Activated effector memory CD4-positive, alpha-beta T cell treated with Interleukin-2 at 50 U/mL for 16 hours (primary cell): ENCODE measurements at places on chromosomes 7 and 10.

DNA sequence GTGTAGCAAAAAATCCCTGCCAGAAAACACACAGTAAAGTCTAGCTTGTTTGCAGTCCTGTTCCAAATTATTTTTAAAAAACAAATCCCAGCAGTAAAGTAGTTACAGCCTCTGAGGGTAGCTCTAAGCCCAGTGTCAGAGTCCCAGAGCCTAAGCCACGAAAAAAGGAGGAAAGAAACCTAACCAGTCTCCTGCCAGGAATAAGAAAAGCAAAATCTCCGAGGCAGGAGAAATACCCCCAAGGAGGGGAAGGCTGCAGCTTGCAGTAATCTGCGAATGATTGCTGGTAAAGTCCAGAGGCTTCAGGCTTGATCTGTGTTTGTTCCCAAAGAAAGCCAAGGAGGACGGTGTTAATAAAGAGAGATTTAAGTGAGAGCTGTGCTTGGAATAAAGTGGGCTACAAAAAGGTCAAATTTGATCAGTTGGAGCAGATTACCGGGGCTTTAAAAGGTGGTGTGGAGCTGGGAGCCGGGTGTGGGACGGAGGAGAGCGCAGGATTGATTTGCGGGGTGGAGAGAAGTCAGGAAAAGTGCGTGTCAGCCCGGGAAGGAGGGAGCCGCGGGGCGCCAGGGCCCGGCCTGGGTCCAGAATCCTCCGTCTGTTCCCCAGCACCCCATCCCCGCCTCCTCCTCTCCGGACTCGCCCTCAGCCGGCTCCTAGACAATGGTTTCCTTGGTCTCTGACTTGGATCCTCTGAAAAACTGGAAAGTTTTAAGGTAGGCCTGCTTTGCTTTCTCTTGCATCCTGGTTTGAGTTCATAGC is 219.4 kb upstream of the CELF2 start:
- no peak for DNase-seq

GRCh38 chr10:132395704-132396493 is 1.1 kb upstream of the PWWP2B start:
- DNase-seq: no peak

DNA sequence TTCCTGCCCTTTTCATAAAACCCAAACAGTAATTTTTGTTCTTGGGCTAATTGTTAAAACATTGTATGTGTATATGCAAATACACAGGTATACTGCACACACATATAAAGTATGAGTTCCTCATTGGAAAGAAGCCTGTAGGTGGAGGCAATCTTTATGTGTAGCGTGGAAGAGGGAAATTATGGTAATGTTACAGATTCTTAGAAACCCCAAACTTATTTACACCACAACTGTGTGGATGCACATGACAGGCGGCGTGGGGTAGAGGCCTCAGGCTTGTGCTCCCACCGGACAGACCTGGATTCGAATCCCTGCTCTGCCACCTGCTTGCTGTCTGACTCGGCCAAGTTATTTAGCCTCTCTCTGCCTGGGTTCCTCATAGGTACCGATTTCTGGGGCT is 223.0 kb downstream of the CELF2 start:
- DNase-seq: no peak

DNA sequence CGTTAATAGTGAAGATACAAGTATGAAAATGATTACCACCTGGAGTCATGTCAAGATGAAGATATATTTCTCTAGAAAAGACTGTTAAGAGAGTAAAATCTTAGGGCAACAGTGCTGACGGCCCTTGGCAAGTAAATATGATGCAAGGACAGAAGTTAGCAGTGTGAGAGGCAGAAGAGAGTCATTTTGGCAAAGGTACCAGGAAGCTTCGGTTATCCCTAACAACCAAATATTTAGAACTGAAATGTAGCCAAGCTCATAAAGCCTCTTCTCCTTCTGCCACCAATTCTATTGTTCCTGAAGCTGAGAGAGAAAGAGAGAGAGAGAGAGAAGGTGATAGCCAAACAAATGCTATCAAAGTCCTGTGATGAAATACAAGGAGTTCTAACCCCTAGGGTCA is 109.6 kb downstream of the MACC1 start:
- DNase-seq: no peak

GRCh38 chr10:118171861-118172260 is 125.1 kb upstream of the RAB11FIP2 start:
- no peak for DNase-seq

- no peak for DNase-seq
Observed at GRCh38 chr7:54995610-54996363, 23.0 kb upstream of the EGFR start.

DNA sequence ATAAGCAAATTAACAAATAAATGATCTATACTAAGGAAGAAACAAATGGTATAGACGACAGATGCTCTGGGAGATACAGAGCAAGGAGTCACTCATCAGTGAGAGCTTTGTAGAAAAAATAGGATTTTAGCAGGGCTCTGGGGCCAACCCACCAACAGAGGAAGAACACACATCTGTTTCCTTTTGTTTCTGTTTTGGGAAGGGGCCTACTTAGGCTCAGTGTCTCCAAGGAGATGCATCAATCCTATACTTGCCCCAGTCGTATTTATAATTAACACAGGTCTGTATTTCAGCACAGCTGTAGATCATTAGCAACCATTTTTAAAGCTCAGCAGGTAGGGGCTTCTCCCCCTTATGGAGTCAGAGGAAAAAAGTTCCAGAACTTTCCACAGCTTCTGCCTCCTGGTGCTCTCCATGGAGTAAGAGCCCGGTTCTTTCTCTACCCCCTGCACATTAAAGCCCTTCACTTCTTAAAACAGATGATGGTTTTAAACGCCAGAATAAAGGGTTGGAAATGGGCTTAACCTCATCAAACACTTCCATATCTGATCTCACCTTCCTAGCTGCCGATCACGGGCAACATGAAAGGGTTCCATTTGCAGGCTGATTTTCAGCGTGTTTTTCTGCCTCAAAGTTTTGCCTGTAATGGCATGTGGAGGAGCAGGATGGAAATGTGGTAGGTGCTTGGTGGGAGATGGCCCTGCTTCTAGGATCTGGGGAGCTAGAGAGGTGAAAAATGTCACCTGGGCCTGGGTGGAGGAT is 291.7 kb downstream of the TCF7L2 start:
- DNase-seq: no peak

DNA sequence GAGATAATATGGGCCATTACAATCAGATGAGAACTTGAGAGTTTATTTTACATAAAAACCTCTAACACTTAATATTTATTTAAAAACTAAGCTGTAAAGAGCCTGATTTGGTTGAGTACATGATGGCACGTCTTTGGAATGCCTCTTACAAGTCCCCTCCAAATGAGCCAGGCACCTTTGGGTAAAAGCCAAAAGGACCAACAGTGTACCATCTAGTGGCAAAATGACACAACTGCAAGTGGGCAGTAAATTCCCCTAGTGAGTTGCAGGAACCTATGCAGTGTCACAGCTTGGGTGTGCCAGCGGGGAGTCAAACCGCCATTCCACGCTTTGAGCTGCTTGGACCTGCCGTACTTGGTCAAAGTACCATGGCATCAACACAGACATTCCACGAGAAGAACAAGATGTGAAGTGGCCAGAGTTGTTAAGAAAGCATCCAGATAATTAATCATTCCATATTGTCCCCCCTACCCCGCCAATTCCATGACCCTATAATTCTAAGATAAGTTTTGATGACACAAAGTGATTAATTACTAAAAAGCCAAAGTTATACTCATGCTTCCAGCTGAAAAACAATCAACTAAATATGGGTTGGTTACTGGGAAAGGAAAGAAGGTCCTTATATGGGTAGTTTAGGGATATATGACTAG is 115.2 kb downstream of the SORBS1 start:
- DNase-seq: no peak

DNA sequence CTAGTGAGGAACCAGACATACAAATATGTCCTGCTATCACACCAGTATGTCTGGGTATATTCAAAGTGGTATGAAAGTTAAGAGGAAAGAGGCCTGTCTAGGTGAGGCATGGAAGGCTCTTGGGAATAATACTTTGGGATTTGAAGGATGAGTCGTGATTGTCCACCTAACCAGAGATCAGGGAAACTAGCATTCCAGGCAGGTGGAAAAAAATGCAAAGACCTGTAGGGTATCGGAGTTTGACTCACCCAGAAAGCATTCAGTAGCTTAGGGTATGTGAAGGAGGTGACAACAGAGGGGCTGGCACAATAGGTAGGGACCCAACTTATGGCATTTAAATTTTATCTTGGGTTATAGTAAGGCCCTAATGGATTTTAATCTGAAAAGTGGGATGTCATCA is 950 bp upstream of the GCC1 start:
- no peak for DNase-seq

GRCh38 chr7:4893929-4894475 is 10.5 kb upstream of the RADIL start:
- DNase-seq: no peak

- DNase-seq: no peak
Observed at GRCh38 chr7:158740013-158740656, 35.5 kb upstream of the NCAPG2 start.

DNA sequence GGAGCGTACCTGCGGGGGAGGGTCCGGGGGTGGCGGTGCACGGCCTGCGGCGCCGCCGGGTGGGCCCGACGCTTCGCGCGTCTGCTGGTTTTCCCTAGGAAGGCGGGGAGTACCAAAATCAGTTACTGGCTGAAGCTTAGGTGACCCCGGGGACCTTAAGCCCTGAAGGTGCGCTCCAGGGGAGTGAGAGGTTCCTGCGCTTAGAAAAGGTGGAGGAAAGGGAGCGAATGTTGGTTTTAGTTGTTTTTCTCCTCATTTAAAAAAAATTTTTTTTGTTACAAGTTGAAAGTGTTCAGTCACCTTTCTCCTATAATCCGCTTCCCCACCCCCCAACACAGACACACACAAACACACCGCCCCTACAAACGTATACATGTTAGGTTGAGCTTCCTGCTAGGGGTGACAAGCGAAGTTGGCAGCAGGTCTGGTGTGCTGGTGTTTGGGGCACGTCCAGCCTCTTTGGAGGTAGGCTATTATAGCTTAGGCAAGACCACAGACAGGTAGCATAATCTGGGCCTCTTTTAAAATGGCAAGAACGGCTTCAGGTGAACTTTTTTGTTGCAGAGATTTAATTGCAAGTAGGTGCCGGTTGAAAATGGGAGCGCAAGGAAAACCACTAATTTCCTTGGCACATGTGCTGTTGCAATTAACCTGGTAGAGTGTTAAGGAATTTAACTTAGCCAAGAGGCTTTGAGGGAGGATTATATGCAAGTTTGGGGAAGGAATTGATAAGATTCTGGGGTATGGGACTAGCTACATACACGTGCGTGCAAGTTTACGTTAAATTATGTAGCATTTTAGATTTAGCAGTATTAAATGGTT is 945 bp downstream of the ADD3 start:
- DNase-seq: peak; percentile 29

DNA sequence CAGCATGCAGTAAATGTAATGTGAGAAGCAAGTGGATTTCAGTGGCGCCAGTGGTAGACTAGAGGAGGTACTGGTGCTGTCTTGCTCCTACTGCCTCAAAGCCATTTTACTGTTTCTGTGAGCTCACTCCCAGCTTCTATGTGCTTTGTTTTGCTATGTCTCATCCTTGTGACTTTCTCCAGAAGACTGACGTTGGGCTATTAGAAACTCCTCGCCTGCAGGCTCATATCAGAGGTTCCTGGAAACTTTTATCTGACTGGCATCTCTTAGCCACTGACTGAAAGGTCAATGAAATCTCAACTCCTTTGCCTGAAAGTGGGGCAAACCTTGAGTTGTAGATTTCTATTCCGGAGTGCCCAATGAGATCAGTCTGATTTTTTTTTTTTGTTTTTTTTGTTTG is 66.4 kb upstream of the SORCS1 start:
- DNase-seq: no peak

DNA sequence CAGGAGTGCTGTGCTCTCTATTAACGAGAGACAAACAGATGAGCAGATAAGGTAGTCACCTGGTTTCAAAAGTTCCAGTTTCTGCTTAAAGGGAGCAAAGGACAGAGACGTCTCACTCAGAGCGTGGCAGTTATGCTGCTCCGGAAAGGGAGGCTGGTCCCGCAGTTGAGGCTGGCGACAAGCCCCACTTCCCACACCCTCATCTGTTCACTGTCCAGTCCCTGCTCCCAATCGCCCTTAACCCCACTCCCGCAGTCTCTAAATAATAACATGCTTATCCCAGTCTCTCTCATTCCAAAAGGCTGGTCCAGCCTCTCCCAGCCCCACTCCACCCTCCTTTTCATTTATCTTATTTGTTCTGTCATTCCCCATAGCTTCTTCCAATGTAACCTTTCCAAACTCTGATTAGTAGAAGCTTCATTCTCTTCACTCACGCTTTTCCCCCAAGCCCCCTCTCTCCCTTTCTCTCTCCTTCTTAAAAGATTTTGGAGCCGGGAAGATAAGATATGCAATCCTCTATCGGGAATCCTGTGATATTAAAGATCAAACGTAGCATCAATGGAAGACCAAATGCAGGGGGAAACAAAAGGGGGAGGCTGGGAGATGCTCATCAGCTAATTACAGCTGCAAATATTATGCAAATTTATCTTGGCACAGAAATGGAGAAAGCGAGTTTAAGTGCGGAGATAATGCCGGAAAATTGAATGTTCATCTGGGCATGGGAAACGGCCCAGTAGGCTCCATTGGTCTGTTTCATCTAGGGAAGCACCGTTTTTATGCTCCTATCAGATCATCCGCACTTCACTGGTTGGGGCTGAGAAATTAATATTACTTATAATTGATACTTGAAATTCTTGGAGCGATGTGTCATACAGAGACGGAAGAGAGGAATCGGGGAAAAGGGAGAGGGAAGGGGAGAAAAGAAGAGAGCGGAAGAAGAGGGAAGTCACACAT is 16.3 kb upstream of the GATA3 start:
- no peak for DNase-seq

DNA sequence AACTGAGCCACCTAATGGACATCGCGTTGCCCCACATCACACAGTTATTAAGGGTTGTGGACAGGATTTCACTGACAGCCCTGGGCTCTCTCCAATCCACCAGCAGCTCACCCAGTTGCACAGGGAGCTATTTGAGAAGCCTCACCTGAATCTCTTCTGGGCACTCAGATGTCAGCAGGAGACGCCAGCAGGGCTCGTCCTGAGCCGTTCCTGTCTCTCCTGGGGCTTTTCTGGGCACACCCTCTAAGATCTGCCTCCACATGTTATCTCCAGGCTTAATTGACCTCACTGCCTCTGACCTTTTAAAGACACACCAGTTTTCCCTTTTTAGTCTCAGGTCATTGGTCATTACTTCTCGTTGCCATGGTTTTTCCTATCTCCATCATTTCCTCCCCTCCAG is 63.0 kb downstream of the GRID1 start:
- no peak for DNase-seq
